ENCODE measurements at places on chromosomes 6 and 20.

GRCh38 chr6:159908979-159909378 lies 18.2 kb downstream of the MAS1 start:
- no peak for DNase-seq

DNA sequence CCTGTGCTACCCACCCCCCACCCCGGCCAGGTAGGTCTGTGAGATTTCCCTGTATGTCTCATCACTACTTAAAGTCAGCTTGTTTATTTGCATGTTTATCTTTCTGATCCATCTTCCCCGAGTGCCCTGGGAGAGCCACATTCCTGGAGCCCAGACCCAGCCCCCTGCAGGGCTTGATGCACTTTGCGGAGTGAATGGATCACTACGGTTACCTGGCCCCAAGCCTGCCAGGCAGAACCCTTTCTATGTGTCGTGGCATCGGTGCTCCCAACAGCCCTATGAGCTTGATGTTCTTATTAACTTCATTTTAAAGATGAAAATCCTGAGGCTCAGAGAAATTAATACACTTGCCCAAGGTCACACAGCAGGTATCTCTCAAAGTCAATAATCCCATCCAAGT lies 13.6 kb upstream of the SLCO4A1 start:
- DNase-seq = no peak

GRCh38 chr20:50142812-50143211 lies 10.7 kb downstream of the PEDS1 start:
- DNase-seq = no peak

- DNase-seq = no peak
Observed at GRCh38 chr6:70520575-70520974, 46.2 kb upstream of the SDHAF4 start.

- DNase-seq = no peak
Observed at GRCh38 chr6:46323312-46323965, 152.7 kb upstream of the ENPP5 start.

DNA sequence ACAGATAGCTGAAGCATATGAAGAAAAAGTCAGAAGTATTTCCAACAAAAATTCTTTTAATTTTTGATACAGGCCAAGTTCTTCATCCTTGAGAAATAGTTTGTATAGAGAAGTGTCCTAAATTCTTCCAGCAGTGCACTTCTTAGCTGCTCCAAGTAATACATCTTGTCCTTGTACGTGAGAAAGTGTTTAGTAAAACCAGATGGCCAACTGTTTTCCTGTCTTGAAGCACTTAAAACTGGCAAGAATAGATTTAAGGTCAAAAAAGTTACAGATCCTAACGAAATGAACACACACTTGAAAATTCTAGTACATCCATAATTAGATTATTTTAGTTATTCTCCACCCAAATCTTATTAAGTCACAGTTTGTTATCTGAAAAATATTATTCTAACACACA lies 52.2 kb upstream of the HSF2 start:
- DNase-seq = no peak

- DNase-seq = no peak
Observed at GRCh38 chr6:111842271-111842822, 30.9 kb downstream of the FYN start.

GRCh38 chr6:63509652-63510352 lies 62.5 kb upstream of the LOC128125822 start:
- no peak for DNase-seq

DNA sequence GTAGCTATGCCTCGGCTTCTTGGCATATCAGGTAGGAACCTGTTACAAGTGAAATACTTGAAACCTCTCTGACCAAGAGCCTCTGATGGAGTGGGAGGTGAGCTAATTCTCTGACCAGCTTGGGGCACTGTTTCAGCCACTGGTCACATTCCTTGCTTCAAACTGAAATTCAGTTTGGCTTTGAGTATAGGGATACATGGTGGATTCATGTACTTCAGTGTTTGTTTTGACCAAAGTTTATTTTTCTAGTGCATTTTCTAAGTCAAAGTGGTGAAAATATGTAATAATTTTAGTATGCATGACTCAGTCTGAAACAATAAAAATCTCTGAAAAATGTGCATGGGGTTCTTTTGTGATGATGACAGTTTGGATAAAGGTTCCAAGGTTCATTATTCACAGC lies 18.6 kb downstream of the TTPAL start:
- DNase-seq = no peak

DNA sequence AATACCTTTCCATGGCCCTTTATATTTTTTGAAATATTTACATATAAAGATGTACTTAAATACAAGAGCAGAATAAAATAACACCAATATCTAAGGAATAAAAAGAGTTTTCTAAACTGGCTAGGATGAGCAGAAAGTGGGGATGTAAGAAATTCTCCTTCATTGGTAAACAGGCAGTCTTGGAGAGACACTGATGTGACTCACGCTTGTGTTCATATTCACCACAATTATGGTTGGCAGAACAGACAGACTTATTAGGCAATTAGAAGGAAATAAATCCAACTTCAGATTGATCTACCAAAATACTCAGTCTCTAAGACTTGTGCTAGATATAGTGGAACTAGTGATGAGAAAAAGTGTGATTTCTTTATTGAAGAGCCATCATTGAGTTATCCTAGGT lies 463.7 kb downstream of the CDC5L start:
- DNase-seq = no peak

- no peak for DNase-seq
Observed at GRCh38 chr6:20438462-20439070, 36.9 kb downstream of the E2F3 start.

- no peak for DNase-seq
Observed at GRCh38 chr6:106729841-106730240, 100.5 kb downstream of the QRSL1 start.

GRCh38 chr6:118502169-118502568 lies 45.9 kb upstream of the PLN start:
- DNase-seq = no peak
